Substantia nigra (tissue), 51 donors: ENCODE measurements at places on chromosomes 7 and 10.

- peak; percentile 61 for DNase-seq
These were observed 649 bp downstream of the IDE start for GRCh38 chr10:92573091-92573797.

- no peak for DNase-seq
These were observed 974.6 kb upstream of the CELF2 start for GRCh38 chr10:10043083-10043482.

- no peak for DNase-seq
These were observed 88.9 kb upstream of the GTF2I start for GRCh38 chr7:74568658-74569057.

DNA sequence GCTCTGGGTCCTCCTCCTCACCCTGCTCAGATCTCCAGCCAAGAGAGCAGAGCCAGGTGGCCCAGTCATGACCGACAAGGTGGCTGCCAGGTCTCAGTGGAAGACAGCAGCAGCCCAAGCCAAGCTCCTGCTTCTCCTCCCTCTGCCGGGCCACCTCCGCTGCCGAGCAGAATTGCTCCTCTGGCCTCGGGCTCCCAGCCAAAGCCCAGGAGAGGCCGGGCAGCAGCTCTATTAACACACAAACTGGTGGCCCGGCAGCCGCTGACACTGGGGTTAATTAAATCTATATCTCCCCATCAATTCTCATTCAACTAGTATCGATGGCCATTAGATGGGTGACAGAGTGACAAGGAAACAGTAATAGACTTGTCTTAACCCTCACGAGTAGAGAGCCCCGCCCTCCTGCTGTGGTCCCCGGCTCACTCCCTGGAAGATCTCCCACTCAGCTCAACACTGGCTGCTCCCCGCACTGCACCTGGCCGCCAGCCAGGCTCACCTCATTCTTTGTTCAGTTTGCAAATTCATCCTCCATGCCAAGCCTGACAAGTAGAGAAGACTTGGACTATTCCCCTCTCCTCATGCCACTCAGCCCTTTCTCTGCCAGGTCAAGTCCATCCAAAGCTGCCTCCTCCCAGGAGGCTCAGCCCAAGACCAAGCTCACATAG, 74.1 kb upstream of the UNC5B start:
- no peak for DNase-seq

DNA sequence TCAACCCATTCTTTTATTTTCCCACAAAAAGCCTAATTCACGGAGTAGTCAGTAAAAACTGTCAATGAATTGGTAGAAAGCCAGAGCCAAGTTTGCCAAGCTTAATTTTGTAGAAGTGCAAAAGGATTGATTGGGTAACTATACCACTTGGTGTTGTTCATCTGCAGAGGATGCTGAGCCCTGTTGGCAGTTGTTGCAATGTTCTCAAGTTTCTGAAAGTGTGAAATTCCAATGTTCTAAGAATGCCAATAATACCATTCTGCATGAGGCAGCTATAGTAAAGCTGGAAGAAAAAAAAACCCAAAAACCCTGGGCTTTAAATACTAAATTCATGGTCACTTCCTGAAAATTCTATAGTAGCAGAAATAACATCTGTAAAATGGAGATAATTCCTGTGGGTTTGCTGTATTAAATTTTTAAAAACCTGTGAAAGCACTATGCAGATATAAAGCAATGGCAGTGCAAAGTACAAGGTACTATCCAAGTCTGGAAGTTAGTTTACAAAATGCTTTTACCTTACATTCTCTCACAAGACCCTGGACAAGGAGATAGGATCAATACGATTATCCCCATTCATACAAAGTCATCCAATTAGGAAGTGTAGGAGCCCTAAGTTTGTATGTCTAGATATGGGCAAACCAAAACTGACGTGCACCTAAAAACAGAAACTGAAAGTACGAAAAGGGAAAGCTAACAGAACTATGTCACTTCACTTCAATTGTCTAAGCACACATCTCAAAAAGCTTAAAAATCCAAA, 6.0 kb upstream of the PON1 start:
- no peak for DNase-seq

DNA sequence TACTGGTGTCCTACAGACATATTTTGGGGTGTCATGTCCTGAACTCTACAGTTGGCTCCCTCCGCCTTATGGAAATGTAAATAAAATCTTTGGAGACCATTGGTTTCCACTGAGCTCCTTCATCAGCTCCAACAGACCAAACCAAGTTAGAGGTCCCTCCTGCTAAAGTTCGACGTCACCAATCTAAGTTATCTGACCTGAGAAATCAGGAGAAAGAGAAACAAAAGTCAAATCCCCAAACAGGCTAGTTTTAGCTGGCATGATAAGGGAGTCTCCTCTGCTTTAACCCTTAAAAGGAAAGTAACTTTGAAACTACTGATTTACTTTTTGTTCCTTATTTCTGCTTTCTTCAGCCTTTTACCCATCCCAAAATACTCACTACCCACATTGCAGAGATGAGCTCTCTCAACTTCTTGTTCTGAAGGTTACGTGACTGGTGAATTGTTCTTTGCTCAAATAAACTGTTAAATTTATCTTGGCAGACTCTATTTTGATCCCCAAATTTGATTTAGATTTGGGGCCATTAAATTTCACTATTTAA, 39.9 kb downstream of the AVL9 start:
- DNase-seq = no peak

DNA sequence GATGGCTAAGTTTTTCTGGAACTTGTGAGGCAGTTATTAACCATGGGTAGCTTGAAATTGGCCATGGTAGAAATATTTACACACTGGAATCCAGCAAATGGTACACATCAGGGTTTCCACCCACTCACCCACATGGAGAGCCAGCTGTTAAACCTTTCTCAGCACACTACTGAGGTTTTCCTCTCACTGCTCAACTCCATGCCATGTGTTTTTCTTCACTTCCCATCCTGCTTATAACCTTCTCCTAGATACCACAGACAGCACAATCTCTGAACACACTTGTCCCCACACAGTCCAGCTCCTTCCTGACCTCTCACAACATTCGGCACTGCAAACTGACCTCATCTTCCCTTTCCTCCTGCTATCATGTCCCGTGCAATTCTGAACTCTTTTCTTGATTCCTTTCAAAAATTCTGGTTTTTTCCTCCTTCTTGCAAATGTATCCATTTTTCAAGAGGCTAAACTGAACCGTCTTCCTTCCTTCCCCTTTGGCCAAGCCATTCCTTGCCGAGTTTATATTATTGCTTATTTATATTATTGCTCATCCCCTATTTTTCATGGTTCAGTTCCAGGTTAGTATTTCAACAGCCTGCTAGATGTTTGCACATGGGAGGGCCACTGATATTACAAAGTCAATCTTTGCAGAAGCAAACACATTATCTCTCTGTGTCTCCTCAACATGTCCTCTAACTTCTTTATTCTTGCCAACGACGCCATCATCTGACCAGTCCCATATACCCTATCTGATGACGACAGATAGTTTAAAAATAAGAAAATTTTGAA, 606.4 kb downstream of the SORCS1 start:
- DNase-seq = no peak

GRCh38 chr7:85529831-85530230, 343.0 kb upstream of the SEMA3D start:
- DNase-seq = no peak

GRCh38 chr7:55484241-55484640, 88.1 kb downstream of the VOPP1 start:
- DNase-seq = no peak

DNA sequence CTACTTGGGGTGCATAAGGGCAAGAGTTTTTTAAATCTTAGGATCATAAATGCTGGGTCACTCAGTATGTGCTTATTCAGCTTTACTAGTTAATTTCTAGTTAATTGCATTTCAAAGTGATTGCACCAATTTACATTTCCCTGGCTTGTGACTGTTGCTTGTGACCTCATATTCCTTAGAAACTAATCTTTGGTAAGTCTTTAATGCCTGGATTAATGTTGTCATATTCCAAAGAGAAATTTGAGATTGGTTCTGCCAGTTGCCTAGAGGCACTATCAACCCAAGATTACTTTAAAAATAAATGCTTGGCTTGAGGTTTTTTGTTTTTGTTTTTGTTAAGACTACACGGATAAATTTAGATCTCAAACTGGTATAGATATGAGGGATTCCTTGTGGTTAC, 103.1 kb downstream of the ANK3 start:
- no peak for DNase-seq

DNA sequence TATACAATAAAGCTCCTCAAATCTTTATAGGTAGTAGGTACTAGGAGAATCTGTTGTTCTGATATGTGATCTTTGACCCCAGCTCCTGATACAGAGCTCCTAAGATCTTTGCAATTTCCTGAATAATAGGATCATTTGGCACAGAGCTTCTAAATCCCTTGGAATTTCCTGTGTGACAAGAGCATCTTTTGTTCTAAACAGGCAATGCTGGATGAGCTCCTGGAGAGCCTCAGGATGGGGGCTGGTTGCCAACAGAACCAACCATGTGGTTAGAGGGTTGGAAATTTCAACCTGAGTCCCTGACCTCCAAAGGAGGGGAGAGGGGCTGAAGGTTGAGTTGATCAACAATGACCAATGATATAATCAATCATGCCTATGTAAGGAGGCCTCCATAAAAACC, 629.0 kb downstream of the CCSER2 start:
- DNase-seq = no peak

- no peak for DNase-seq
These were observed 17.1 kb upstream of the AKR1B1 start for GRCh38 chr7:134476044-134476443.

DNA sequence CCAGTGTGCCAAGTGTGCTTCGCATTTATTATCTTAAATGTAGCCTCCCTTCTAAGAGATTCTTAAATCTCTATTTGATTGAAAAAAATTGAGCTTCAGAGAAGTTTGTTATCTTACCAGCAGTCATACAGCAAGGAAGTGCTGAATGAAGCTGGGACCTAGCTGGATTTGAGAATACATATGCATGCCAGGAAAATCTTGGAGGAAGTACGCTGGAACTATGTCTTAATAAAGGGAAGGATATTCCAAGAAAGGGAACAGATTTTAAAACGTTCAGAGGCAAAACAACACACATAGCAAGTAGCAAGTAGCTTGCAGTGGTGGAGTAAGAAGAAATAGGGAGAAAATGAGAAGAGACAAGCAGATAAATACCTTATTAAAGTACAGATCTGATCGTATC, 1.5 kb downstream of the CFAP70 start:
- DNase-seq = no peak

GRCh38 chr10:4846775-4847174, 20.8 kb downstream of the AKR1E2 start:
- no peak for DNase-seq

GRCh38 chr7:128974241-128974934, 36.7 kb downstream of the IRF5 start:
- DNase-seq = no peak

DNA sequence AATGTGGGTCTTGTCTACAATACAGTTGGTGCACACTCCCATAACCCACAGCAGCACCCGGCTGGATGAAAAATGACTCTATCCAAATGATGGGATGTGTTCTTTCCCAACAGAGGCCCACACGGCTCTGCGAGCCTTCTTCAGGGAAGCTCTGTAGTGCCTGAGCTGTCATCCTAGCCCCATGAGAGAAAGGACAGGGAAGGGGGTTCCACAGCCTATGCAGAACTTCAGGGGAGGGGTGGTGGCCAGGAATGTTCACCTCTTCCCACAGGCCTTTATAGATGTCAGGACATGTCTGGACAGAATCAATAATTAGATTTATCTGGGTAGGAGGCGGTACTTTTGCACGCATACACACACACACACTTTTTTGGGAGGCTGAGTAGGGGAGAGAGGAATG, 109.0 kb downstream of the JCAD start:
- no peak for DNase-seq

DNA sequence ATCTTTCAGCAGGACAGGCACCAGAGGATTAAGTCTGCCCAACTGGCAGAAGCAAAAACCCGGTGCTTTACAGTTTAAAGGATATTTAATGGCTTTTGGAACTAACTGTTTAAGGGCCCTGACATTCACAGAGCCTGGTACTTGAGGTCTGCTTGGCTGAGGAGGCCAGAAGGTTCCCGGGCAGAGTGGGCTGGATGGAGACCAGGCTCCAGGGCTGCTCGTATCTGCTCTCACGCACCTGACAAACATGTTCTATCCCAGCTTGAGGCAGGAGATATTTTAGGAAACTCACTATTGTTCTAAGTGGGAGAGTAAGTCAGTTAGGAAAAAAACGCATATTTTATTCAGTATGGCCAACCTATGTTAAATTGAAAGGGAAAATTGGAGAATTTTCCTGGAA, 143.5 kb downstream of the ZMYND11 start:
- no peak for DNase-seq

DNA sequence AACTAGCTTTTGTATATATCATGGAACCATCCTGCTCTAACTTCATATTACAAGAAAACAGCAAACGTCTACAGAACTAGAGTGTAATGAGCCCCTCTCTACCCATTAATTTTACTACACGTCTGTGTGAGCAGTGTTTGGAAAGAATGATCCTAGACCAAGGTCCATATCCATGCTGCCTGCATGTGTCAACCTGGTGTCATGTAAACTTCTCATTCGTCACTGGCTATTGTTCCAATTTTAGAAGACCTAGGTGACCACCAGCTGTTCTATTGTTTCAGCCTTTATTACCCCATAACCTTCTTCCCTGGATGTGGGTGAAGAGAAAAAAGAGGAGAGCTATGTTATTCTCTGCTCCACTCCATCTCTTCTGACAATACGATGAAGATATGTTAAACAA, 77.1 kb downstream of the CREM start:
- DNase-seq = no peak

DNA sequence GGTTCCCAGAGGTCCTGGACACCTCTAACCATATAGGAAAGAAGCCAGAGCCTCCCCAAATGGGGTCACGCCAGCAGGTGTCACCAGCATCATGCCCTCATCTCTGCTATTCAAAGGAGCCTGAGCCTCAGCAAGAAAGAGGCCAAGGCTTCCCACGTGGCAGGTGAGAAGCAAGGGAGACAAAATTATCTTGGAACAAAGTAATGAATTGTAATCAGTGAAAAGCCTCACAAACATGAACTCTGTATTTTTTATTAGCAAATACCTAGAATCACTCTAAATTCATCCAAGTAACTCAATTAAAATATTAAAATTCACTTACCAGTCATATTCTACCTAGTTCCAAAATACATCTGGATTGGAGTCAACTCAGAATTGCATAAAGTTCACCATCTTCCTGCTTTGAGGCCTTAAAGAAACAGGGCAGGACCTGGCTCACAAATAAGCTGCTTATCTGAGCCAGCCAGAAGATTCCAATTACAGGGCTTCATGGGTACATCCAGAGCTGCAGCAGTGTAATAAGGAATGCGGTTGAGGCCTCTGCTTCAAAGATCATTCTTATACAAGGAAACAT, 68.7 kb downstream of the SGMS1 start:
- DNase-seq = no peak

DNA sequence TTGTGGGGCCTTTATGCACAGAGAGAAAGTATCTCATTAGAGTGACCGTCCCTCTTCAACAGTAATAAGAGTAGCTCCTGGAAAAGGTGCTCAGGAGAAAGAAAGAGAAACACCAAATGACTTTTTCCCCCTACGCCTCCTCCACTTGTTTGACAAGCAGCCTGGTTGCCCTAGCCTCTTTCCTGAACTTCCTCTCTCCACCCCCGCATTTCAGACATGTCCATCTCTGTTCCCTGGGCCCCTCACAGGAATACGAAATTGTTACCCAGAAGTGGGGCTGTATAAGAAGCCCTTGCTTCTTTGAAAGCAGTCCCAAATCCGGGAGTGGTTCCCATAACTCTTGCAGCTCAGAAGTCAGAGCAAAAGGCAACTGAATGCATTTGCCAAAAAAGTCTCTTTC, 119.6 kb upstream of the ADO start:
- no peak for DNase-seq

- DNase-seq = no peak
These were observed 2.6 kb upstream of the RFC2 start for GRCh38 chr7:74256491-74257408.

GRCh38 chr10:59622320-59623132, 87.1 kb downstream of the SLC16A9 start:
- peak; percentile 35 for DNase-seq
